ENCODE measurements at places on chromosomes 5 and 9.
A peak's percentile ranks its signal among the peaks of the same experiment; 100 is the strongest.

- DNase-seq: no peak
Observed at GRCh38 chr9:131116281-131117120, 8.9 kb upstream of the NUP214 start.

GRCh38 chr5:20678386-20678785 lies 690.4 kb upstream of the CDH18 start:
- DNase-seq: no peak

- no peak for DNase-seq
Observed at GRCh38 chr9:120571443-120572257, 8.3 kb downstream of the CDK5RAP2 start.

DNA sequence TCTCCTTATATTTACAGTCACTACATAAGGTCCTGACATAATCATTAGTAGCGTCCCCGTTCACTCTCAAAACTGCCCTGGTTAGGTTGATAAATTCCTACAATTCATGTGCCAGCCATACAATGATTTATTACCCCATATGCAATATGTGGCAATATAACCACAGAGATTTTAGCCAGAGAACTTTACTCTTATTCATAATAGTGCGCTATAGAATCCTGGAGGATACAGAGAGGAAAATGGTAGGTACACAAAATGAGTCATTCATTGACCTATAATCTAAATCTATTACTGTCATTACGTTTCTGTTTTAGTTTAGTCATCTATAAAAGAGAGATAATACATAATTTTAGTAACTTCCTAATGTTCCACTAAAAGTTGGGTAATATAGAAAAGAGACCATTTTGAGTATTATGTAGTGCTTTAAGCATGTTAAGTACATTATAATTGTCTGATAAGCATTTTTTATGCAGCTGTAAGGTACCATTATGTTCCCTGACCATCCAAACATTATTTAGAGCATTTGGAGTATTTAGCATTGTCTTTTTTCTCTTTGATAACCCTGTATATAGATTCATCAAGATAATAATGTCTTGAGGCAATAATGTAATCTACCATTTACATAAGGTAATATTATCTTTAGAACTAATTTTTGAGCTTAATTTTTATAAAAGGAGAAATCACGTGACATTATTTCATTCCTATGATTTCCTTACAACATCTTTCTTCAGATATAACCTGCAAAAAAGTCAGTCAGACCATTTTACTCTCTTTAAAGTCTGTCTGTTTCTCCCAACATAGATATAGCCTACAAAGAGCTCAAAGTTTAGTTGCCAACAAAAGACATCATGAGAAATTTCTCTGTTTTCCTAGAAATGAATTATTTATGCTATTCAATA lies 655.5 kb upstream of the ZNF608 start:
- no peak for DNase-seq

GRCh38 chr9:108759399-108759798 lies 96.4 kb downstream of the ACTL7B start:
- DNase-seq: no peak

DNA sequence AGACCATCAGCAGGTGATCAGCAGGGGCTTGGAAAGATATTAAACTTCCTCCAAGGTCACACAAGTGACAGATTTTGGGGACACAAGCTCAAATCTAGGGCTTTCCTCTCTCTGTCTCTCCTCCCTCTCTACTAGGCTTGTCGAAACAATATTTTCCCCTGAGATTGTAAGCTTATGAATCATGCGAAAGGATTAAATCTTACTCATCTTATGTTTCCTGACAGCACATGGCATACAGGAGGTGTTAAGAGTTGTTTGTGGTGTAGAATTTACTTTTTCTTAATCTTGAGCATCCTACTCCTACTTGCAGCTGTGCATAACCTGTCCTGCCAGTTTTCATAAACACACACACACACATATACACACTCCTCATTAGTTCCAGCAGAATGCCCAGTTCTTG lies 186.3 kb downstream of the MARCHF11 start:
- no peak for DNase-seq

- no peak for DNase-seq
Observed at GRCh38 chr9:126777733-126778132, 27.1 kb upstream of the ZBTB43 start.

GRCh38 chr5:91020065-91020800 lies 362.9 kb downstream of the ARRDC3 start:
- DNase-seq: no peak

- no peak for DNase-seq
Observed at GRCh38 chr5:81183811-81184748, 49.0 kb upstream of the CKMT2 start.

GRCh38 chr5:178338750-178339144 lies 106.1 kb upstream of the PHYKPL start:
- no peak for DNase-seq

DNA sequence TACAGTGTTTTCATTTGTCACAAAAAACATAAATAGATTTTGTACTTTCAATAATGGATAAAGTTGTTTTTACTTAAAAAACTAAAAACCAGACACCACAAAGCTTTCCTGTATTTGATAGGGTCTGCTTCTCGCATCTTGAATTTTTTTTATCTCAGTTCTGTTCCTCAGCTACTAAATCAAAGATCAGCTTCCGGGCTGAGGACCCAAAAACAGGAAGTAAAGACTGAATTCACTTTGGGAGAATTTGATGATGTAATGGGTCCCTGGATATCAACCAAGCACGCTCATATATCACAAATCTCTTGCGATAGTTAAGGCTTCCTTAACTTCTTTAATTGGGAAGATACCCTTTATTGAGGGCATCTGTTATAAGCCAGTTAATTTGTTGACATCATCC lies 24.1 kb downstream of the ITK start:
- DNase-seq: no peak

GRCh38 chr5:155689406-155689805 lies 637.6 kb upstream of the SGCD start:
- no peak for DNase-seq

DNA sequence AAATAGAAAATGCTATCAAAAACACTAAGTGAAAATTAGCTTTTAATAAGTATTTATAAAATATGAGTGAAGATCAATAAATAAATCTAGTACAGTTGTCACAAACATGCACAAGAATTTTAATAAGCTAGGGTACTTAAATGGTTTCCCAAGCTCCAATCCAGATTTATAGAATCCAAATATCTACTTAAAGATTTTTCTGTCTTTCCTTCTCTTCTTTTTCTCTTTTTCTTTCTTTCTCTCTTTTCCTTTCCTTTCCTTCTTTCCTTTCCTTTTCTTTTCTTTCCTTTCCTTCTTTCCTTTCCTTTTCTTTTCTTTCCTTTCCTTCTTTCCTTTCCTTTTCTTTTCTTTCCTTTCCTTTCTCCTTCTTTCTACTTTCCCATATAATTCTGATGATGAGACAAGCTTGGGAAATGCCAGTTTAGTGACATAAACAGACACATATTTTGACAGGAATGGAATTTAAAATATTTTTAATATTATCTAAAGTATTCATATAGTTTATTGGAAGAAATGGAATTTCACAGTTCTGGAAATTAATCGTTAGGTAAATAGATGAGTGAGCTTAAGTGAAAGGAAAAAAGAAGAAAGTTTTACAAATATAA lies 832.8 kb downstream of the NR2F1-AS1 start:
- DNase-seq: no peak

DNA sequence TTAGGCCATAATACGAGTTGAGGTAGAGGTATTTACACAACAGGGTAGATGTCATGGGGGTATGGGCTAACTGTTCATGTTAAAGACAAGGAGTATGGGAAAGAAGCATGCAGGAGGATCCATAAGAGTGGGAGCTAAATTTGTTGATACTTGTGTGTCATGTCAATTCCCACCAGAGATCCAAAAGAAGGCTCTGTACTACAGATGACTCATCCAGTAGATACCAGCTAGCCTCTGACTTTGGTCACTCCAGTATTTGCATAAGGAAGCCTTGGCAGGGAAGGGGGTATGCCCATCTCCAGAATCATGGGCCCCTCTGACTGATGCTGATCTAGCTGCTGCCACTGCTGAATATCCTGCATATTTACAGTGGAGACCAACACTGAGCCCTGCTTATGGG lies 743.7 kb upstream of the GRAMD2B start:
- no peak for DNase-seq

- no peak for DNase-seq
Observed at GRCh38 chr5:76617229-76617628, 6.0 kb downstream of the F2RL2 start.

DNA sequence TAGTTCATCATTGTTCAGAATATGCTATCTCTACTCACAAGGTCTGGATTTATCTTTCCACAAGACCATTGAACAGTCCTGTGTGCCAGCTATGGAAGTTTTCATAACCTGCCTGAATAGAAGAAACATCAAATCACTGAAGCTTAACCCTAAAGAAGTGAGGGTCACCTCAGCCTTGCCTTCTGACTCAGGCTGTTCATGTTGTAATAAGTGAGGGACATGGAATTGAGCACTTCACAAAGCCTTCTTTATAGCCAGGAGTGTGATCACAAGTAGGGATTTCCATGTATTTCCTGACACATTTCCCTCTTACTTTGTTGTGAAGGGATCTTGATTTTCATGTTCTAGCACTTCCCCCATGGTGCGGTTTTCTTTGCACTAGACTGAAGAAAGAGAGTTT lies 577.5 kb upstream of the WWC1 start:
- no peak for DNase-seq

- DNase-seq: no peak
Observed at GRCh38 chr5:89053547-89053946, 170.6 kb upstream of the MEF2C start.

- DNase-seq: no peak
Observed at GRCh38 chr9:14752271-14752670, 29.7 kb upstream of the CER1 start.

GRCh38 chr5:78562714-78563330 lies 85.8 kb downstream of the LHFPL2 start:
- DNase-seq: no peak

DNA sequence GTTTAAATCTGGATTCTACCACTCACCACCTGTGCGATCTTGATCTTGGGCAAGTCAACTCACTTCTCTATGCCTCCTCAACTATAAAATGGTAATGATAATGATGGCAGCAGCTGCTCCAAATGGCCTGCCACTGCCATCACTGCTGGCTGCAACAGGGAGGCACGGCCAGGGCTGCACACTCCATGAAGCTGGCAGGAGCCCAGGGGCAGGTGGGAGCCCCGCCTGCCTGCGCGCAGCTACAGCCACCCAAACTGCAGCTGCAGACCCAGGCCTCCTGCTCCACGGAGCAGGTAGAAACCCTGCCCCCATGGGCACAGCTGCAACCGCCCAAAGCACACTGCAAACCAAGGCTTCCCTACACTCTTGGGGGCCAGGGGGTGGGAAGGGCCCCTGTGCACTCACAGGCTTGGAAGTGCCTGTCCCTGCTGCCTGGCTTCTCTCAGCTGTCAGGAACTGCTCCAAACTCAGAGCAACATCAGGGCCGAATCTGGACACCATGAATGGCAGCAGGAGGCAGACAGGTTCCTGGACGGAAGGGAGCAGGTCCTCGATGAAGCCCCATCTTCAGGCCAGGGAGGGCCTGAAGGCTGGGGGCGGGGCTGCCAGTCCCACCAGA lies 57.6 kb downstream of the PRELID2 start:
- DNase-seq: no peak

GRCh38 chr5:93637697-93638096 lies 54.7 kb downstream of the NR2F1 start:
- no peak for DNase-seq

DNA sequence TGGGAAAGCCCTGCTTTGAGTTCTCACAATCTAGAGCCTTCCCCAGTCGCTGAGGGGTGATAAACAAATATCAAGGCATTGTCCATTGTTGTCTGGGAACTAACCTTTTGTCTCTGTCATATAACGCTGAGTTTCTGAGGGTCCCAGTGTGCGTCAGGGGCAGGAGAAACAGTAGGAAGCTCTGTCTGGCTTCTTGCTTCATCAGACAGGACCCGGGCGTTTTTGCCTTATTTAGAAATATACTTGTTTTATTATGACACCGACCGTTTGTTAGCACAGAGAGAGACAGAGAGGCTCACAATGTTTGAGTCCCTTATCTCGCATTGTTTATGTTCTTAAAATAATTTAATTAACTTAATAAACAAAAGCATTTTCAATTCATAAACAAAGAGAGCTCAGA lies 204.9 kb upstream of the GAS1 start:
- DNase-seq: no peak

GRCh38 chr5:139692679-139693308 lies 44.6 kb downstream of the CXXC5 start:
- no peak for DNase-seq

GRCh38 chr5:160271836-160272235 lies 40.5 kb downstream of the CCNJL start:
- DNase-seq: no peak

DNA sequence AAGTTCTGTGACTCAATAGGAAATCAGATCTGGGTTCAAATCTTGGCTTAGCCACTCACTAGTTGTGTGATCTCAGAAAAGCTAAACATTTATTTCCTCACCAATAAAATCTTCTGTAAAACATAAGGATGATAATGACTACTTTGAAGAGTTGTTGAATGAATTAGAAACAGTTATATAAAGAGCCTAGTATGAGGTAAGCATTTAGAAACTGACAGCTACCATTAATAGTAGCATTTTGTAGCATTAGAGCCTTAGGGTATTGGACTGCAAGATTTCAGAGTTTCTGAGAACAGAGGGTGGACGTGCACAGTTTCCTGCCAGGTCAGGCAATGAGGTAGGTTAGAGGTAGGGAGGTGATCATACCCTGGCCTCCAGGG lies 293.2 kb downstream of the CWC27 start:
- peak; percentile 32 for DNase-seq

GRCh38 chr9:93099551-93100275 lies 3.7 kb downstream of the CARD19 start:
- no peak for DNase-seq

DNA sequence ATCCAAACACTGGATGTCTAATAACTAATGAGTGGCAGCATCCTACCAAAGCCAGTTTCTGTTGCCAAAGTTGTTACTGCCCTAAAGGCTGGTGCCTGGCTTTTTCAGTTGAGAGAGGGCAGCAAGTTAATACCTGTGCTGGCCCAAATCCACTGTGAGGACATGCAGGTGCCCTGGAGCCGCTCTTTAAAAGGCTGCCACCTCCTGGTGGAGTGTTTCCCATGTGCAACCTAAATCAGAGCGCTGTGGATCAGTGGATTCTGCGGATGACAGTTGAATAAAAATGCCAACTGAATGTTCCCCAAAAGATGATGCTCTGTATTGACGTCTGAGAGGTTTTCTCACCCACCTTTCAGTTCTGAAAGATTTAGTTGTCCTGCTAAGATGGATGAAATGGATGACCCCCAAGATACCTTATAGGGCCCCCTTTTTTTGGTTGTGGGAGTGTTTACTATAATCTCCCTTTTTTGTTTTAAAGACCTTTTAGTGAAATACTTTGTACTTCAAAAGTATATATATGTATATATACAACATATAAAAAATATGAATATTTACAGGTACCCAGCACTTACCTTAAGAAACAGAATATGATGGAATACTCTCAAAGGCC lies 146.4 kb downstream of the EGFLAM start:
- DNase-seq: no peak

GRCh38 chr5:150264667-150265603 lies 24.6 kb downstream of the CAMK2A start:
- no peak for DNase-seq

DNA sequence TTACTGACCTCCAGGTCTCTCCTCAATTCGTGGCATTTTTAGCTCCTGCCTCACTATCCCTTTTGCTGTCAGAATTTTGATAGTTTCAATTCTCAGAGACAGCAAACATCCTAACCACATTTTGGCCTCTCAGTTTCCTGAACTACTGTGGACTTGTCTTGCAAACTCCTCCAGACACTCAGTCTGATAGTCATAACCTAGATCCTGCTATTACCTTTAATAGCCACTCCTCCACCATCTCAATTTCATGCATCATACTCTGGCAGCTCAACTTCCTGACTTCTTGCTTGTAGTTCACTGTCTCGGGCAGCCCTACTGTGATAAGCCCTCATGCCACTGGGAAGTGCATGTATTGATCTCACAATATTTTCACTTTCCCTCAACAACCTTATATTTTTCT lies 481.8 kb upstream of the CDH18 start:
- peak; percentile 1 for DNase-seq

Data from GM13977 (cell line).